ENCODE measurements at places on chromosomes 12 and 14.

DNA sequence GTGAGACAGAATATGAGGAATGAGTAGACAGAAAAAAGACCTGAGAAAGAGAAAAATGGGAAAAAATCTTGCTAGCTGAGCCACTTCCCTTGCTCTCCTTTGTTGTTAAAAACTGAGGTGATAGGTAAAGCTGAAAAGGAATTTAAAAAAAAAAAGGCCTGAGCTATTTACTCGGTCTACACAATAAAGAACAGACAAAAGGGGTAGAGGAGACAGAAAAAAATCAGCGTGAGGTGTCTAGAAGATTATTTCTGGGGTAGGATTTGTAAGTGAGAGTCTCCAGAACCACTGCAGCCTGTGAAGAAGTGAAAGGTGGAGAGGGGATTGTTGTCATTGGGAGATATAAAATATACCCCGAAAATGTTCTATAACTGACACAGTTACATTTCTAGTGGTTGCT, 98.8 kb downstream of the EXOC5 start:
- DNase-seq: no peak

- DNase-seq: no peak
Observed at GRCh38 chr14:85421186-85421877, 108.6 kb upstream of the FLRT2 start.

DNA sequence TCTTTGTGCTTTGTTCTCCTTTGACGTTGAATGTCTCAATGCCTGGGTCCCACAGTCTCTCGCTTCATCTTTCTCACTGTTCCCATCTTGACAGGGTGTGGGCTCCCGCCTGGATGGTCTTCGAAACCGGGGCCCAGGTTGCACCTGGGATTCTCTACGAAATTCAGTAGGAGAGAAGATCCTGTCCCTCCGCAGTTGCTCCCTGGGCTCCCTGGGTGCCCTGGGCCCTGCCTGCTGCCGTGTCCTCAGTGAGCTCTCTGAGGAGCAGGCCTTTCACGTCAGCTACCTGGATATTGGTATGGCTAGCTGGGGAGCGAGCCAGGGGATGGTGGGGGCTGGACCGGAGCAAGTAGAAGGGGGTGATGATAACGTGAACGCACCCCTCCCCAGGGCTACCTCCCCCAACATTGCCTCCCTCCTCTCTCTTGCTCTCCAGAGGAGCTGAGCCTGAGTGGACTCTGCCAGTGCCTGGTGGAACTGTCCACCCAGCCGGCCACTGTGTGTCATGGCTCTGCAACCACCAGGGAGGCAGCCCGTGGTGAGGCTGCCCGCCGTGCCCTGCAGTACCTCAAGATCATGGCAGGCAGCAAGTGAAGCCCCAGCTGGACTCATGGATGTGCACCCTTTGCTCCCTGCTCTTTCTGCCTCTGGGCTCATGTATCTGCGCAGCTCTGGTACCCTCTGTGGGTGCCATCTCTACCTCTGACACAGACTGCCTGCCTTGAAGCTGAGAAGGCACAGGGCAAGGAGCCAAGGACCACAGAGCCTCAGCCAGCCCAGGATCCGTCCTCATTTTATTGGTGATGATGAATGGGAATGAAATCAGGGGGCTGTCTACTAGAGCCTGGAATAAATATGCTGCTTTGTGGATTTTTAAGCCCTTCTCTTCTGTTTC, 1.5 kb downstream of the NPFF start:
- no peak for DNase-seq

- DNase-seq: no peak
Observed at GRCh38 chr12:53596920-53597363, 29.2 kb downstream of the ATF7 start.

- DNase-seq: no peak
Observed at GRCh38 chr12:48106681-48107613, 1.1 kb upstream of the SENP1 start.

- no peak for DNase-seq
Observed at GRCh38 chr12:2126676-2127406, 74.1 kb downstream of the CACNA1C start.

DNA sequence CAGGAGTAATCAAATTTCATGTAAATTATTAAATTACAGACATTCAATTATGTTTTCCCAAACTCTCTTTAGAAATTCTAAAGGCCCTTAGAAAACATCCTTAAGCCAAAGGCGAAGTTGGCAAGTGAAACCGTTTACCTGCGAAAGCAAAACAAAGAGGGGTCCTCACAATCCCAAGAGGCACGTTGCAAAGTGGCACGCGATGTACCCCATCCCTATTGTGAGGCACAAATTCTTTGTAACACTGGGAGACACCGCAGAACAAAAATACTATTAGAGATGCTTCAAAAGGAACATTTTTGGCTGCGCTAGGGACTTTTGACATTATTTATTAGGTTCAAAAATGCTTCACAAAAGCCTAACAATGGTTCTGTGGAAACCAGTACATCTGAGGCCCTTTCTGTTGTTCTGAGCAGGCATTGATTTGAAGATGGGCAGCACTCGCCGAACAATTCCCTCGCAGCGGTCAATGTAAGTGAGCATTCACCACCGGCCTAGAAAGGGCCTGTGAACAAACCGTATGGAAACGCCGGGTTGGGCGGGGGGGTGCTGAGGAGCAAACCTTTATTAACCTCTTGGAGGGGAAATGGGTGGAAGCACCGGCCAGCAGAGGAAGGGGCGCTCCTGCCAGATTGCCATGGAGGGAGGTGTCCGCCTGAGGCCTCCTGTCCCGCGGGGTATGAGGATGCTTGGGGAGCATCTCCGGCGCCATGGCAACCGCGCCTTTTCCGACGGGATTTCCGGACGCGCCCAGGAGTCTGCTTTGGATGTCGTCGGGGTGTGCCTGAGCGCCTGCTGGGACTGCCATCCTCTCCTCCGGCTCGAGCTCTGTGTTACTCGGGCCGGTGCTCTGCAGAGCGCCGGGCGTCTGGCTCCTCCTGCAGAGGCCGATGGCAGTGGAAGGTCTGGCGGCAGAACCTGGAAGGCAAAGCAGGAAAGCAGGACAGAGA, 193.9 kb downstream of the C12orf42 start:
- no peak for DNase-seq

DNA sequence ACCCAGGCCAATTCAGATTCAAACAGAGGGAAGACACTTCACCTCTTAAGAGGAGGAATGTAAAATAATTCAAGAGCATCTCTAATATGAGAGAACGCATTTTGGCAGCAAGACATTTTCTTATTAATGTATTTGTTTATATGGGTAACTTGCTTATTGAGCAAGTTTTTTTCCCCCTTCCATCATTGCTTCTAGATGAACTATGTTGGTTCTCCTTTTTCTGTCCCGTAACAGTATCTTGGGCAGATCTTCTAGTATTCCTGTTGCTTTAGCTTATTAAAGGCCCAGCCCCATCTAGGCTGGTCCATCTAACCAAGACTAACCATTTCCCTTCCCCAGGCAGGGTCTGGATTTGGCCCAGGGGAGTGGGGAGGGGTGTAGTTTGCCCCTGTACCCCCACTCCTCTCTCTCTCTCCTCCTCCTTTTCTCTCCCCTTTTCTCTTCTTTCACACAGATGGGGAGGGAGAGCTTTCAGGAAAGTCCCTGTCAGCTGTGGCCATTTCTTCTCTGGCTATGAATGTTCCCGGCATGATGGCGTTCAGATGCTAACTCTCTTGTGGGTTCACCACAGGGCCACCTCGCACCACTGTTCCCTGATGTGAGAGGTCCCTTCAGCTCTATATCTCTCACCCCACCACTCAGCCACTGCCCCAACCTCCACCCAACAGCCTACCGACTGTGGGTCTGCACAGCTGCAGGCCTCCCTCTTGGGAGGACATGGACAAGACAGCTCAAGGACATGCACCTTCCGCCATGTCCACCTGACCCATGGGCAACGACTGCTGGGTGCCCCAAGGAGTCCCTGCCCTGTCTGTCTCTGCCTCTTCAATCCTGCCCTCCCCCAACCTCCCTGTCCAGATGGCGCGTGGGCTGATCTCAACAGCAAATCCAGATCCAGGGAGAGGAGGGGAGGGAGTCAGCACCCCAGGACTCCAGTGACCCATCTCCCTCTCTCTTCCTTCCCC, 15.8 kb upstream of the RPS6KL1 start:
- no peak for DNase-seq

- DNase-seq: no peak
Observed at GRCh38 chr12:119113496-119113986, 65.2 kb upstream of the HSPB8 start.

GRCh38 chr14:20093442-20093841, 17.1 kb upstream of the OR4K17 start:
- no peak for DNase-seq

DNA sequence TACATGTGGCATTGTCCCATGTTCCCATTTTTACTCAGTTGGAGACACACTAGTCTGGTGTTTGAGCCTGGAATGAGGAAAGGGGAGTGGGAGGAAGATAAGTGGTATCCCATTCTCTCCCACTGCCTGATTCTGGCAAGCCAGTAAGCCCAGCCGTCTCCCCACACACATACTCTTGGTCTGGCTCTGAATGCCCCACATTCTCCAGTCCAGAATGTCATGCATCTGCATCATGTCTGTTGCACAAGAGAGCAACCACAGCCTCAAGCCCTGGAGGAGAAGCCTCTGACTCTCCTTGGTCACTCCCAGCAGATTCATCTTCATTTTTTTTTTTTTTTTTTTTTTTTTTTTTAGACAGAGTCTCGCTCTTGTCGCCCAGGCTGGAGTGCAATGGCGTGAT, 48.0 kb downstream of the DRAM1 start:
- no peak for DNase-seq

DNA sequence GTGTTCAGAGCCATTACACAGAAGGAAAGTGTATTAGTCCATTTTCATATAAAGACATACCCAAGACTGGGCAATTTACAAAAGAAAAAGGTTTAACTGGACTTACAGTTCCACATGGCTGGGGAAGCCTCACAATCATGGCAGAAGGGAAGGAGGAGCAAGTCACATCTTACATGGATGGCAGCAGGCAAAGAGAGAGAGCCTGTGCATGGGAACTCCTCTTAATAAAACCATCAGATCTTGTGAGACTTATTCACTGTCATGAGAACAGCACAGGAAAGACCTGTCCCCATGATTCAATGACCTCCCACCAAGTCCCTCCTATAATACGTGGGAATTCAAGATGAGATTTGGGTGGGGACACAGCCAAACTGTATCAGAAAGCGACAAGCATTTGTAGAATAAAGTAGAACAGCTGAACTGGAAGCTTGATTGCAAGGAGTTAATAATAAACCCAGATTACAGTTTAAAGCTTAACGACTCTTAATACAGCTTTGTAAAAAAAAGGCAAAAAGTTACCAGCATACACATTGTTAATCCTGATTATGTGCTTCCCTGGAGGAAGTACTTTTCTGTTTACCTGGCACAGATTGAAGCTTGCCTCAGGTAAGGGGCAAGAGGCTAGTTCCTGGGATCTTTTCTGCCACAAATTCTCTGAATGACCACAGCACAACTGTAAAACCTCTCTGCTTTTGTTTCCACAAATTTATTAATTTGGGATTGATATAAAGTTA, 18.1 kb upstream of the STON2 start:
- DNase-seq: no peak

DNA sequence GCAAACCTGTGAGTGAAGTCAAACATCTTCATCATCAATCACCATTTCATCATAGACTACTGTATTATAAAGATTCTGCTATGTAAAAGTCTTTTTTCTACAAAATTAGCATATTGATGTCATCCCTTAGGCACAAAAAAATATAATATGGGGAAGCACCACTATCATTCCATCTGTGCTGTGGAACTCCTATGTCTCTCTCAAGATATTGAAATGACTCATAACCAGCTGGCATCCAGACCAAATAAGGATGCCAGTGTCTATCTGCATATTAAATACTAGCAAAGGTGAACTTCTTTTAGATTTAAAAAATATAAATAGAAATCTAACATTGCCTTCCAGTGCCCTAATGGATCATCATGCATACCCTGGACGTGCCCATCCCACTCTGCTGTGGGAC, 17.9 kb upstream of the DCAF5 start:
- DNase-seq: no peak

GRCh38 chr12:123995023-123995748, 22.2 kb downstream of the ZNF664 start:
- no peak for DNase-seq

GRCh38 chr14:61065656-61066055, 84.6 kb downstream of the SLC38A6 start:
- no peak for DNase-seq

DNA sequence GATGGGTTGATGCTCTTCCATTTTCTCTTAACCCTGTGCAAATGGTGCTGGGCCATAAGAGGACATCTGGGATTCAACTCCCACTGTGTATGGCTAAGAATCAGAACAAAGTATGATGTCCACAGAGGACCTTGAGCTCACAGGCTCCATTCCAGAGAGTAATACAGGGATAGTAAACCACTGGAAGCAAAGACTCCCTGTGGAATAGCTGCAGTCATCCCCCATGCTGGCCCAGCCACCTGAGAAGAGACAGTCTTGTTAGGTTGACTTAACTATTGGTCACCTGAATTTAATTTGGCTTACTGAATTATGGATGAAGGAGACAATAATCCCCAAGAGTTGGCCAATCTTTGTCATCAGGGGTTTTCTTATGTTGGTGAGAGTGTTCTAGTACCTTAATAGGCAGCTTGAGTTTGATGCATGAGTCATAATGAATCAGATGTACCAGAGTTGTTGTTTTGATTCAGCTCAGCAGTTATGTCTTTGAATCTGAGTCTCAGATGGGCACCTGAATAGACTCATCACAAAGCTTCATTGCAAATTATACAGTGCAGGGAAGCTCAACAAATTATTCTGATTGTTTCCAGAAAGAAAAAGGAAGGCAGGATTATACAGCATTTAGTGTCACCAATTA, 122.7 kb downstream of the SSPN start:
- no peak for DNase-seq

- no peak for DNase-seq
Observed at GRCh38 chr12:119804011-119804641, 73.0 kb downstream of the CIT start.

DNA sequence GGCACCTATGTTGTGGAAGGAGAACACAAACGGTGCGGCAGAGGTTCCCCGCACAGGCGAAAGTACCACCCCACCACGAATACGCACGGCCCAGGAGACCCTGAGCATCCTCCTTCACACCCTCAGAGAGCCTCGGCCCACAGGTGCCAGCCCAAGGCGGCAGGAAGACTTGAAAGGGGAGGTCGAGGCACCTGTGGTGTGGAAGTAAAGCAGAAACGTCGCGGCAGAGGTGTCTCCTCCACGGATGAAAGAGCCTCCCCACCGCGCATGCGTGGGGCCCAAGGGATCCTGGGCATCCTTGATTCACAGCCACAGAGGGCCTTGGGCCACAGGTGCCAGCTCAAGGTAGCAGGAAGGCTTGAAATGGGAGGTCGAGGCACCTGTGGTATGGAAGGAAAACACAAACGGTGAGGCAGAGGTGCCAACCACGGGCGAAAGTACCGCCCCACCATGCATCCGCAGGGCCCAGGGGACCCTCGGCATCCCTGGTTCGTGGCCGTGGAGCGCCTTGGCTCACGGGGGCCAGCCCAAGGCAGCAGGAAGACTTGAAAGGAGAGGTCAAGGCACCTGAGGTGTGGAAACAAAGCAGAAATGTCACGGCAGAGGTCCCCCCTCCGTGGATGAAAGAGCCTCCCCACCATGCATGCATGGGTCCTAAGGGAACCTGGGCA, 380.1 kb downstream of the ALG10 start:
- DNase-seq: no peak

DNA sequence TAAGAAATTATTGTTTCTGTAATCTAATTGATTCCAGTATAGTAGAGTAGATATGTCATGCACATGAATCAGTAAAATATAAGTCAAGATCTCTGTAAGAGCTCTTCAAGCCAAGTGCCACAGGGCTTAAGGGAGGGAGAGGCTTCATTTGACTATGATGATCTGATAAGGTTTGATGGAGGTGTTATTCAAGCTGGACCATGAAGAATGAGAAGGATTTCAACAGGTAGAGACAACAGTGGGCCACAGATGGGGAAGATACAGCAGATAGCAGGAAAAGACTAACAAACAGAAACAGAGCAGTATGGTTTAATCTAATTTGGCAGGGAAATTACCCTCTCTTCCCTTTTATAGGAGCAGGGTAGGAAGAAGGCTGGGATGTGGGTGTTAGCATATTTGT, 40.6 kb upstream of the FKBP4 start:
- DNase-seq: no peak

All from effector CD4-positive, alpha-beta T cell (primary cell).